Vagina (tissue), 2 donors: ENCODE measurements at places on chromosomes 13 and 19.

GRCh38 chr19:20397292-20397691 is 168.3 kb downstream of the ZNF737 start:
- H3K27ac ChIP-seq = no peak overlapping the region
- no peak for DNase-seq
- no peak overlapping the region for H3K4me3 ChIP-seq
- no peaks in the 10 kb centered on the region for H3K36me3 ChIP-seq
- H3K4me1 ChIP-seq = no peaks in the 10 kb centered on the region

DNA sequence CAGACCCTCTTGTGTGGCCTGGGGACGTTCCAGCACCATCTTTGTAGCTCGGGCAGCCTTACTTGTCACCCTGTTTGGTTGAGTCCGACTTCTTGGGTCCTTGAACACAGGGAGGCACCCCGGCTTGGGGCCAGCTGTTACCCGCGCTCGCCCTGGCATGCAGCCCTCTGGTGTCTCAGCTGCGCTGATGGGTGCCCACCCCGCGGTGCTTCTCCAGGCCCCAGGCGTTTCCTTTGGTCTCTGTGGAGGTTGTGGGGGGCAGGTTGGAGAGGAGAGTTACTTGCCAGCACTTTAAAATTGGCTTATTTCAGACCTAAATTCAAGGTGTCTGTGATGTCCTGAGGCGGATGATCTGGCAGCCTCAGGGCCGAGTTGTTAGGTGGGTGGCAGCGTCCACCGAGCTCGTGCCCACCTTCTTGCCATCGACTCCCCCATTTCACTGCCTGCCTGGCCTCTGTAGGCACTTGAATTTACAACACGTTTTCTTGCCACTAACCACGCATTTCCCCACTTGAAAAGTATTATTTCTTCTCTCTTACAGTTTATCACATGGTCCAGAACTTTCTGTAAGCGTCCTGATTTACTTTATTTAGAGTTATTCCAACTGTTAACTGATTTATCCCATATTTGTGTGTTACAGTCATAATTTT is 16.9 kb downstream of the UBAC2 start:
- no peaks in the 10 kb centered on the region for H3K27me3 ChIP-seq
- DNase-seq = no peak
- no peak overlapping the region for H3K4me3 ChIP-seq
- no peaks in the 10 kb centered on the region for H3K36me3 ChIP-seq
- H3K27ac ChIP-seq = no peak overlapping the region

DNA sequence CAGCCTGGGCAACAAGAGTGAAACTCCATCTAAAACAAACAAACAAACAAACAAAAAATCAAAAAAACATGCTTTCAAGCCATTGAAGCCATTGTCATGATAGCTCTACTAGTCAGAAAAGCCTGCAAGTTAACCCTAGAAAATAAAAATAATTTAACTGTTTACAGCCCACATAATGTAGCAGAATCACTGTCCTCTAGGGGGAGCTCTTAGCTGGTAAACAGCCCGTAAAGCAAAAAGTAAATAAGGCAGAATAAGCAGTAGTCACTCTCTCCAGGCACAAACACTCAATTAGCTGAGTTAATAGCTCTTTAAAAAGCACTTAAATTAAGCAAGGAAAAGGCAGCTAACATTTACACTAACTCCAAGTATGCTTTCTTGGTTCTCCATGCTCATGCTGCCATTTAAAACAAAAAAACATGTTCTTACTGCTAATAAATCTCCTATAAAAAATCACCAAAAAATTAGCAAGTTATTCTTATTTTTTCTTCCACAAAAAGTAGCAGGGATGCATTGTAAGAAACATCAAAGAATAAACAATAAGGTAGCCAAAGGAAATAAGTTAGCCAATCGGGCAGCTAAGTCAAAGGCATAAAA is 11.3 kb downstream of the LILRB4 start:
- H3K27me3 ChIP-seq = no peaks in the 10 kb centered on the region
- H3K36me3 ChIP-seq = no peaks in the 10 kb centered on the region
- no peak overlapping the region for H3K27ac ChIP-seq
- no peak for DNase-seq

GRCh38 chr19:21117041-21117907 is 24.6 kb upstream of the ZNF431 start:
- no peak overlapping the region for H3K4me3 ChIP-seq
- no peak overlapping the region for H3K27ac ChIP-seq
- no peaks in the 10 kb centered on the region for H3K4me1 ChIP-seq
- no peak for DNase-seq
- H3K27me3 ChIP-seq = no peaks in the 10 kb centered on the region

DNA sequence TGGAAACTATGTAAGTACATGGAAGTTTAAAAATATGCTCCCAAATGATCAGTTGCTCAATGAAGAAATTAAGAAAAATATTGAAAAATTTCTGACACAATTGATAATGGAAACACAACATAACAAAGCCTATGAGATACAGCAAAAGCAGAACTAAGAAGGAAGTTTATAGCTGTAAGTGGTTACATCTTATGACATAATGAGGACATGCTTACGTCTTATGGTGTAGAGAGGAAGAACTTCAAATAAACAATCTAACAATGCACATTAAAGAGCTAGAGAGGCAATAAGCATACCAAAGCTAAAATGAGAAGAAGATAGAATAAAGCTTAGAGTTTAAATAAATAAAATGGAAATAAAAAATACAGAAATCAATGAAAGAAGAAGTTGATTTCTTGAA is 50.0 kb upstream of the CEACAM21 start:
- H3K27me3 ChIP-seq = no peaks in the 10 kb centered on the region
- no peak overlapping the region for H3K27ac ChIP-seq
- H3K4me3 ChIP-seq = no peak overlapping the region
- H3K36me3 ChIP-seq = no peaks in the 10 kb centered on the region
- no peak for DNase-seq
- H3K4me1 ChIP-seq = peaks cover 2% of the 10 kb centered on the region
